ENCODE measurements at places on chromosomes 7 and 10. TPM values are rescaled to one million over a fixed set of nuclear protein-coding genes. Genes with fewer than 3 reads are reported as not detected.

TAS2R5 gene
- total RNA-seq = 5.9 TPM

EBF3 gene
- 10.7 TPM for total RNA-seq

GRCh38 chr7:29217113-29217512 is 22.5 kb downstream of the CHN2 start:
- DNase-seq = no peak

DNA sequence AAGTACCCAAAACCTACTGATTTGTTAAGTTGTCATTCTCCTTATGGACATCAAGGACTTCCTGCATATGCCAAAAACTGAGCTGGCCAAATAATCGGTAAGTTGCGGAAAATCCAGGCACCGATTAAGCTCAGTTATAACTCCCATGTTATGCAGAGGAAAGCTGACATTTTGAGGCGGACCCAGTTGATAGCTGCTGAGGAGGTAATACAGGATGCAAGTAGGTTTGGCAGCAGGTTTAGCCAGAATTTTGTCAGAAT is 725.1 kb upstream of the GALNT17 start:
- DNase-seq = no peak

GRCh38 chr7:158650821-158651225 is 53.8 kb downstream of the NCAPG2 start:
- DNase-seq = no peak

PPP1R3C gene
- total RNA-seq = 20.7 TPM

SYNPO2L gene
- not detected for total RNA-seq

DNA sequence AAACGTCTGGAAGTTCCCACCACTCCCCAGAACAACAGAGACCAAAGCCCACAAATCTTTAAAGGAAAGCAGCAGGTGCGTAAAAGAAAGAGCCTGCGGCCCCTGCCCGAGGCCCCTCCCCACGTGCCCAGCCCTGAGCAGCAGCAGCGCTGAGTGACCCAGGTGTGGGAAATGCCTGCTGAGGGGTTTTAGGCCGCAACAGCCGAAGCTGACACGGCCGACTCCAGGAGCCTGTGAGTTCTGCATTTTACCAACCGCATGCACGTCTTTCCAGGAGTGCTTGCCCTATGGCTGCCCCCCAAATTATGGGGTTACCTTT is 1.6 kb upstream of the KNDC1 start:
- DNase-seq = no peak

GCK gene
- not detected for total RNA-seq

GRCh38 chr10:12448729-12449391 is 99.5 kb downstream of the CAMK1D start:
- peak; percentile 41 for DNase-seq

DNA sequence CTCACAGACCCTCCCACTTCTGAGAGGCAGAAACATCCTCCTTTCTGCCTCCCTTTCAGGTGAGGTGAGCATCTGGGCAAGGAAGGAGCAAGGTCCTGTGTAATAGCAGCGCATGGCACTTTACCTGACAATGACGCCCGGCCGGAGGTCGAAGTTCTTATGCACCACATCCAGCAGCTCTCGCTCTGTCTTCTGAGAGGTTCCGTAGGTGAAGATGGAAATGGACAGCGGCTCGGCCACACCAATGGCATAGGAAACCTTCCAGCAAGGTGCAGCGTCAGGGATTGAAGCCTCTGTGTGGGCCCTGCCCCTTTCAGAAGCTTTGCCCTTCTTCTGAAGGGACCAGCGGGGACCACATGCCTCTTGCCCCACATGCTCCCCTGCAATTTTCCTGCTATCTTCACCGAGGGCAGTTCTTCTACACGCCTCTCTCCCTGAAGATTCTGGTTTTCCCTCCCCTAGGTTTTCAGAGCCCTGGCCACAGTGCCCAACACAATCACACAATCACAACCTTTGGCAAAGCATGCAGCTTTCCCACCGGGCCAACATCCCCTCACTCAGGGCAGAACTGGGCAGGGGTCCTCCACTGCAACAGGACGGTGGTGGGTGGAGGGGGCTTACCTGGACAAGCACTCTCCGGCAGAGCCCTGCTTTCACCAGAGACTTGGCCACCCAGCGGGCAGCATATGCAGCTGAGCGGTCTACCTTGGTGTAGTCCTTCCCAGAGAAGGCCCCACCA is 14.9 kb downstream of the MAT1A start:
- no peak for DNase-seq

GRCh38 chr10:23479798-23480473 is 41.1 kb downstream of the OTUD1 start:
- no peak for DNase-seq

GRCh38 chr7:35246819-35247218 is 7.1 kb downstream of the TBX20 start:
- no peak for DNase-seq

HOXA1 gene
- total RNA-seq = 1.8 TPM

DNA sequence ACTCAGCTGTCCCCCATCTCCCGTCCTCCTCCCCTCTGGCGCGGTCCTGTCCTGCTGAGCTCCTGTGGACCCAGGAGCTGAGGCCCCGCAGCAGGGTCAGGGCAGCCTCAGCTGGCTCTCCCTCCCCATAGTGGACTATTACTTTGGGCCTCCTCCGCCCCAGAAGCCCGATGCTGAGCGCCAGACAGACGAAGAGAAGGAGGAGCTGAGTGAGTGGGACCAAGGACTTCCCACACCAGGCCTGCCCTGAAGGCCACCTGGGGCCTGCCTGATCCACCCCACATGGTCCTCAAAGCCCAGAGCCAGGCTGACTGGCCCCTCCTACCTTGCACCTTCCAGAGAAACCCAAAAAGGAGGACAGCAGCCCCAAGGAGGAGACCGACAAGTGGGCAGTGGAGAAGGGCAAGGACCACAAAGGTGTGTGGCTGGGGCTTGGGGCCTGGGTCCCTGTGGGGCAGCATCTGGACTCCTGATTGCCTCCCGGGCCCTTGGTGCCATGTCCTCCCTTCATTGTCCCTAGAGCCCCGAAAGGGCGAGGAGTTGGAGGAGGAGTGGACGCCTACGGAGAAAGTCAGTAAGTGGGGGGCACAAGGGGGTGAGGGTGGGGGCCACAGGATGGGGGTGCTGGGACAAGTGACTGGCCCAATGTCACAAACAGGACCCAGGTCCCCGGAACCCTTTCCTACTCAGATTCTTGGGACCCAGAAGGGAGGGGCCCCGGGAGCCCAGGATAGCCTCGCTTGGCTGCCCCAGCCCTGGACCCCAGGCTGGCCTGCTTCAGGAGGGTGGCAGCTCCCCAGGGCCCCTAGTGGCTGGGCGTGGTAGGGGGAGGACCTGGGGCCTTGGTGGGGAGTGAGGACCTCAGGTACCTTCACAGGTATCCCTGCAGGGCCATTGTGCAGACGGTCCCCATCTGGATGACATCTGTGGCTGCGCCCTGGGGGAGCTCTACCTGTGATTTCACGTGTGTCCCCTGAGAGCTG is 4.9 kb downstream of the AEBP1 start:
- no peak for DNase-seq

PRKCQ gene
- total RNA-seq = 2.8 TPM

GRCh38 chr10:98302741-98303365 is 34.9 kb upstream of the LOXL4 start:
- DNase-seq = no peak
